HFF-Myc (cell line): ENCODE measurements at places on chromosomes 1 and 21.
A peak's percentile ranks its signal among the peaks of the same experiment; 100 is the strongest.

DNA sequence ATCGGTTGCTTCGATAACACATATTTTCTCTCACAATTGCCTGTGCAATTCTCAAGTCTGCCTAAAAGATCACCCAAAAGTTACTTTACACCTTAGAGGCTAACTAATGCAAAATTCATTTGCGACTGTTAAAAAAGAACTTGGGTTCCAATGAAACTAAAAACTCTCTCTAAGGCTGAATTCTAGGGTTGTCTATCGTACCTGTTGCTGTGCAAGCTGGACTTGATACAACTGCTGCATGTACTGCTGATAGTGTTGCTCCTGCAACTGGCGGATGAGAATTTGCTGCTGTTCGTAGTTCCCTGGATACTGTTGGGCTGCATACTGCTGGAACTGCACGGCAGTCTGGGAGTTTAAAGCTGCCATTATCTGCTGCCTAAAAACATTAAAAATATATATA, 27.6 kb downstream of the ACBD3 start:
- DNase-seq = no peak

DNA sequence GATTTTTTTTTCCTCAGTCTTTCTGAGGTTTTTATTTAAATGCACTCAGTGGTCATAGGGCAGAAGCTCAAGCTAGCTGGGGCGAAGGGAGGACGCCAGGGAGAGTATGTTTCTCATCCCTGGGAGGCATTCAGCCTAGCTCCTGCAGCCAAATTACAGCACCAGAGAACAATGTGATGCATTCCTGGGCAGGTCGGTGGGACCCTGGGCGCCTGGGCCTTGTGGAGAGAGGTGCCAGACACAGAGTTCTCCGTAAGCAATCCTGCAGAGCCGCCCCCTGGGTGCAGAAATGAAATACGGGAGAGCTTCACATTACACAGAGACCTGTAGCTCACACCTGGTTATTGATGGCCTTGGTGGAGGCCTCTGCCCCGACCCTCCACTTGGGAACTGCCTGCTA, 15.5 kb downstream of the WNT2B start:
- DNase-seq = no peak

DNA sequence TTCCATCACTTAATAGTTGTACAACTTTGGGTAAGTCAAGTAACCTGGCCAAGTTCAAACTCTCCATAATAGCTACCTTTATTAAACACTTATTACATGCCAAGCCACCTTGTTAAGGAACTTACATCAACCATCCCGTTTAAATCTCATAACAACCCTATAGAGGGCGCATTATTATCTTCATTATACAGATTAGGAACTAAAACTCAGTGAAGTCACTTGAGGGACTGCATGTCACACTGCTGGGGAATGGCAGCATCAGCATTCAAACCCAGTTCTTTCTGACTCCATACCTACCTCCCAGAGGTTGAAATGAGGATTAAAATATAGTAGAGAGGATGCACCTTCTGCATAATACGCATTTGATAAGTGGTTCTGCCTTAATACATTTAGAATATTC, 47.1 kb upstream of the PLA2G2C start:
- no peak for DNase-seq

GRCh38 chr1:118042501-118042900, 113.0 kb downstream of the WDR3 start:
- DNase-seq = no peak

GRCh38 chr1:6695868-6696267, 5.7 kb downstream of the DNAJC11 start:
- no peak for DNase-seq

- DNase-seq = no peak
Observed at GRCh38 chr1:195878478-195878877, 729.8 kb downstream of the KCNT2 start.

- peak; percentile 93 for DNase-seq
Observed at GRCh38 chr1:156126043-156126629, 11.6 kb downstream of the LMNA start.
